Activated CD8-positive, alpha-beta memory T cell treated with anti-CD3 and anti-CD28 coated beads, Interleukin-2, amount 10 ng/mL, durations not matched to agents 7 days and 5 days (primary cell): ENCODE measurements at places on chromosomes 2 and 18. TPM values are rescaled to one million over a fixed set of nuclear protein-coding genes. Genes with fewer than 3 reads are reported as not detected.

CHST9 gene
- not detected for total RNA-seq

- DNase-seq, result no peak
- H3K4me1 ChIP-seq, result no peaks in the 10 kb centered on the region
- H3K4me3 ChIP-seq, result no peak overlapping the region
- H3K36me3 ChIP-seq, result peaks cover 3% of the 10 kb centered on the region
- H3K27me3 ChIP-seq, result no peaks in the 10 kb centered on the region
- no peak overlapping the region for H3K27ac ChIP-seq
Observed at GRCh38 chr2:224659714-224660113, 56.5 kb downstream of the CCDC195 start.

GRCh38 chr2:159044804-159045286 is 76.4 kb downstream of the TANC1 start:
- no peak overlapping the region for H3K27ac ChIP-seq
- H3K27me3 ChIP-seq, result no peaks in the 10 kb centered on the region
- no peaks in the 10 kb centered on the region for H3K4me1 ChIP-seq
- no peak overlapping the region for H3K4me3 ChIP-seq
- no peak for DNase-seq
- no peaks in the 10 kb centered on the region for H3K36me3 ChIP-seq

DNA sequence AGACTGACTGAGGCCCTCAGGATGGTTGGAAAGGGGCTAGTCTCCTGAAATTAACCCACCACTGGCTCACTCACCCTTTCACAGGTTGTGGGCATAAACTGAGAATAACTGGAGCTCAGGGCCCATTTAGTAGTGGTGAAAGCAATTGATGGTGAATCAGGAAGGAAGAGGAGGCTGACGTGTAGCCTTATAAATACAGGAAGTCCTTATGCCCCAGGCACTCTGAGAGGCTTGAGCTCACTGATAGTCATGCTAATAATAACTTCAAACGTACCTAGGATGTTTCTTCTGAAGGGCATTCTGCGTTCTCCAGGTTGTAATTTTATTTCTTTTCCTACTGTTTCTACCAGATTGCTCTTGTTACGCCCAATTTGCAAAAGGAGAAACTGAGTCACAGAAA is 328.4 kb downstream of the CLIP4 start:
- H3K4me1 ChIP-seq, result peaks cover 9% of the 10 kb centered on the region
- no peak overlapping the region for H3K4me3 ChIP-seq
- no peaks in the 10 kb centered on the region for H3K36me3 ChIP-seq
- H3K27me3 ChIP-seq, result peaks cover 26% of the 10 kb centered on the region
- H3K27ac ChIP-seq, result no peak overlapping the region

DNA sequence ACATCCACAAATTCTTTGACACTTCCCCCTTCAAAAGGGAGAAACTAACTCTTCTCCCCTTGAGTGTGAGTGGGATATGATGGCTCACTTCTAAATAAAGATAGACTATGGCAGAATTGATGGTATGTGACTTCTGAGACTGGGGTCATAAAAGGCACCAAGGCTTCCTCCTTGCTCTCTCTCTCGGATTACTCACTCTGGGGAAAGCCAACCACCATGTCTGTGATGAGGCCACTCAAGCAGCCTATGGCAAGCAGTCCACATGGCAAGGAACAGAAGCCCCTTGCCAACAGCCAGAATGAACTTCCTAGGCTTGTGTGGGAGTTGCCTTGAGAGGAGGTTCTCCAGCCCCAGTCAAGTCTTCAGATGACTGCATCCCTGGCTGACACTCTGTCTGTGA is 43.6 kb downstream of the KIAA2012 start:
- peaks cover 6% of the 10 kb centered on the region for H3K4me1 ChIP-seq
- H3K36me3 ChIP-seq, result no peaks in the 10 kb centered on the region
- no peak overlapping the region for H3K4me3 ChIP-seq
- no peak for DNase-seq
- no peak overlapping the region for H3K27ac ChIP-seq
- peaks cover 26% of the 10 kb centered on the region for H3K27me3 ChIP-seq

DNA sequence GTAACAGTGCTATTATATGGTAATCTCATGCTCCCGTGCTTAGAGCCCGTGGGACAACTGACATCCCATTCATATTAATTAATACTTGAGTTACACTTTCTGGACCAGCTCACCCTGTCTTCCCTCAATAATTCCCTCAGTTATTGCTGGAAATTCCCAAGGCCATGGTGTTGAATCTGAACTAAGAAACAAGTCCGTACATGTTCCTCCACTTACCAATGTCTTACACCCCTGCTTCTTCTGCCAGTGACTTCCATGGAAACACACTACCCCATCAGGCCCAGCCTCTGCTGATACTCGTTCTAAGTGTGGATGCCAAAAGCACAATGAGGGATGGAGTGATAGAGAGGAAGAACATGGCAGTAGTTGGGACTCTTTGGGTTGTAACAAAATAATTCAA is 193.7 kb downstream of the RND3 start:
- no peaks in the 10 kb centered on the region for H3K27me3 ChIP-seq
- no peaks in the 10 kb centered on the region for H3K36me3 ChIP-seq
- H3K4me1 ChIP-seq, result no peaks in the 10 kb centered on the region
- no peak for DNase-seq

DNA sequence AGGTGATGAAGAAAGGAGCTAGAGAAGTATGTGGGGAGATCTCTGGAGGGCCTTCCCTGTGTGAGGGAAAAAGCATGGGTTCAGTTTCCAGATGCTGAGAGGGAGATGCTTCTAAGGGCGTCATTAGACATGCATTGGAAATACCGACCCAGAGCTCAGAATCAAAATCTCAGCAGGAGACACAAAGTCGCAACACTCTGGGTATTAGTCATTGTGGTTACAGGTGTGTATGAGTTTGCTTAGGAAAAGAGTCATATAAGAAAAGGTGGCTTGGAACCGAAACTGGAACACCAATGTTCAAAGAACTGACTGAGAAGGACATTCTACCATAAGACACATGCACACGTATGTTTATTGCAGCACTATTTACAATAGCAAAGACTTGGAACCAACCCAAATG is 477.1 kb downstream of the FBXO15 start:
- no peaks in the 10 kb centered on the region for H3K27me3 ChIP-seq
- H3K36me3 ChIP-seq, result no peaks in the 10 kb centered on the region
- no peaks in the 10 kb centered on the region for H3K4me1 ChIP-seq
- no peak for DNase-seq
- no peak overlapping the region for H3K27ac ChIP-seq

C1D gene
- total RNA-seq, result 24.1 TPM

- H3K27ac ChIP-seq, result no peak overlapping the region
- no peak overlapping the region for H3K4me3 ChIP-seq
- H3K36me3 ChIP-seq, result no peaks in the 10 kb centered on the region
- DNase-seq, result no peak
Observed at GRCh38 chr2:23507267-23508065, 122.5 kb downstream of the KLHL29 start.

UCN gene
- 1.1 TPM for total RNA-seq

GRCh38 chr18:74234326-74235171 is 57.2 kb downstream of the CYB5A start:
- no peaks in the 10 kb centered on the region for H3K4me1 ChIP-seq
- DNase-seq, result no peak
- peaks cover 15% of the 10 kb centered on the region for H3K27me3 ChIP-seq
- no peak overlapping the region for H3K27ac ChIP-seq
- no peaks in the 10 kb centered on the region for H3K36me3 ChIP-seq
- no peak overlapping the region for H3K4me3 ChIP-seq

DNA sequence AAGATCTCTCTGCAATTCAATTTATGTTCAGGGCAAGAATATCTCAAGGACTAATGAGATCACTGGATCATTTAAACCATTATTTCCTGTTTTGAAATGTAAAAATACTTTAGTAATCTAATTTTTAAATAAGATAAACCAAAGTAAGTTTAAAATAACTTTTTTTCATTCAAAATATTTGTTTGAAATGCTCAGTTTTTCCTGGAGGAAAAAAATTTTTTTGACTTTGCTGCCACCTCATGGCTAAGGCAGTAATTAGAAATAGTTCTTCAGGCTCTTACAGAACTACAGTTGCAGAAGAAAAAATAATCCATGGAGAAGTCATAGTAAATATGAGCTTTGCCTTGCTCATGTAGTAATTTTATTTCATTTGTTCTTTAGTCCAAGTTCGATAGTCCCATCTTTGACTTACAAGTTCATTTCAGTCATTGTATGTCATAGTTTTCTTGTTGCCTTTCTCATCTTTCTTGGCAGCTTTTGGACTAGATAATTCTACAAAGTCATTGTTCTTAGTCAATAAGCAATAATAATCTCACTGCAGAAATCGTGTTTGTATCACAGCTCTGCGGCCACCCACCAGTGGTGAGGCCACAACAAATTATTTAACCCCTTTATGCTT is 127.4 kb downstream of the DPP4 start:
- H3K4me3 ChIP-seq, result no peak overlapping the region
- no peak for DNase-seq
- peaks cover 5% of the 10 kb centered on the region for H3K36me3 ChIP-seq
- H3K4me1 ChIP-seq, result peaks cover 43% of the 10 kb centered on the region

DNA sequence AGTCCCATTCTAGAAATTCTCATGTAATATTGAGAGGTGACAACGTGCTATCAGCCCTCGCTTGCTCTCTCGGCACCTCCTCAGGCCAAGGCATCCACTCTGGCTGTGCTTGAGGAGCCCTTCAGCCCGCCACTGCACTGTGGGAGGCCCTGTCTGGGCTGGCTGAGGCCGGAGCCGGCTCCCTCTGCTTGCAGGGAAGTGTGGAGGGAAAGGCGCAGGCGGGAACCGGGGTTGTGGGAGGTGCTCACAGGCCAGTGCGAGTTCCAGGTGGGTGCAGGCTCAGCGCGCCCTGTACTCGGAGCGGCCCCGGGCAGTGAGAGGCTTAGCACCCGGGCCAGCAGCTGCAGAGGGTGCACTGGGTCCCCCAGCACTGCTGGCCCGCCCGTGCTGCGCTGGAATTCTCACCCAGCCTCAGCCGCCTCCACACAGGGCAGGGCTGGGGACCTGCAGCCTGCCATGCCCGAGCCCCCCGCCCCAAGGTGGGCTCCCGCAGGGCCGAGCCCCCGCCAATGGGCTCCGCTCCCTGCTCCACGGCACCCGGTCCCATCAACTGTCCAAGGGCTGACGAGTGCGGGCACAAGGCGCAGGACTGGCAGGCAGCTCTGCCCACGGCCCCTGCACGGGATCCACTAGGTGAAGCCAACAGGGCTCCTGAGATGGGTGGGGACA is 1680.6 kb upstream of the LRRTM1 start:
- H3K4me3 ChIP-seq, result no peak overlapping the region
- H3K4me1 ChIP-seq, result no peaks in the 10 kb centered on the region

SLC4A3 gene
- total RNA-seq, result not detected

DNA sequence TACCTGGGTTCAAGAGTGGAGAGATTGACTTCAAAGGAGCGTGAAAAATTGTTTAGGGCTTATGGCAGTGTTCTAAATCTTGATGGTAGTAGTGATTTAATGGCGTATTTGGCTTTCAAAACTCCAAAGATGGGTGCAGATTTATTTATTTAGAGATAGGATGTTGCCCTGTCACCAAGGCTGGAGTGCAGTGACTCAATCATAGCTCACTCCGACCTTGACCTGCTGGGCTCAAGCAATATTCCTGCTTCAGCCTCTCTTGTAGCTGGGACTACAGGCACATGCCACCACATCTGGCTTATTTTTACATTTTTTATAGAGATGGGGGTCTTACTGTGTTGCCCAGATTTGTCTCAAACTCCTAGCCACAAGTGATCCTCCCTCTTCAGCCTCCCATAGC is 52.5 kb downstream of the FAM117B start:
- no peaks in the 10 kb centered on the region for H3K27me3 ChIP-seq
- no peak overlapping the region for H3K4me3 ChIP-seq
- H3K27ac ChIP-seq, result no peak overlapping the region
- no peaks in the 10 kb centered on the region for H3K36me3 ChIP-seq
- no peaks in the 10 kb centered on the region for H3K4me1 ChIP-seq
- no peak for DNase-seq

DNA sequence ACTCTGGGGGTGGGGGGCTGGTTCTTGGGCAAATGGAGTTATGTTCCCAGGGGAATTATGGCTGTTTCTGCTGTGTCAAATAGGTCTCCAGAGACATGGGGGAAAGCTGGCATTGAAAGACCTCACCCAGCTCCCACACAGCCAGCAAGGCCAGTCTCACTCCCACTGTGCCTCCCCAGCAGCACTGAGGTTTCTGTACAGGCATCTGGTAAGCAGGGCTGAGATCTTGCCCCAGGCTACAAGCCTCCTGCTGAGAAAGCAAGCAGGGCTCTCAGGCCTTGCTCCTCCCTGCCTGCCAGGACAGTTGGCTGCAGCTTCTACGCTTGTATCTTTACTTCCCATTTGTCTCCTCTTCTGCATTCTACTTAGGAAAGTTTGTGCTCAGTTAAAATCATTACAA is 50.5 kb upstream of the FHOD3 start:
- H3K4me1 ChIP-seq, result no peaks in the 10 kb centered on the region
- DNase-seq, result no peak
- H3K4me3 ChIP-seq, result no peak overlapping the region
- H3K36me3 ChIP-seq, result no peaks in the 10 kb centered on the region

GRCh38 chr2:158457092-158457825 is 507 bp downstream of the PKP4 start:
- no peaks in the 10 kb centered on the region for H3K36me3 ChIP-seq
- peaks cover 26% of the 10 kb centered on the region for H3K4me1 ChIP-seq
- H3K27me3 ChIP-seq, result peaks cover 25% of the 10 kb centered on the region

DNA sequence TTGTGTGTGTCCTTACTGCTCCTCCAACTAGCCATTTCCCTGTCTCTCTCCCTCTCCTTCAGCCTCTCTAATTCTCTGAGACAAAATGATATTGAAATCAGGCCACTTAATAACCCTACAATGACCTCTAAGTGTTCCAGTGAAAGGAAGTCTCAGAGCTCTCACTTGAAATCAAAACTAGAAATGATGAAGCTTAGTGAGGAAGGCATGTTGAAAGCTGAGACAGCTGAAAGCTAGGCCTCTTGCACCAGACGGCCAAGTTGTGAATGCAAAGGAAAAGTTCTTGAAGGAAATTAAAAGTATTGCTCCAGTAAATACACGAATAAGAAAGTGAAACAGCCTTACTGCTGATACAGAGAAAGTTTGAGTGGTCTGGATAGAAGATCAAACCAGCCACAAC is 72.9 kb downstream of the PRKCE start:
- peaks cover 12% of the 10 kb centered on the region for H3K4me1 ChIP-seq
- no peaks in the 10 kb centered on the region for H3K27me3 ChIP-seq

GRCh38 chr18:66156946-66157687 is 406.3 kb downstream of the CDH7 start:
- H3K4me1 ChIP-seq, result no peaks in the 10 kb centered on the region
- H3K27me3 ChIP-seq, result no peaks in the 10 kb centered on the region
- no peak for DNase-seq
- no peak overlapping the region for H3K27ac ChIP-seq

DNA sequence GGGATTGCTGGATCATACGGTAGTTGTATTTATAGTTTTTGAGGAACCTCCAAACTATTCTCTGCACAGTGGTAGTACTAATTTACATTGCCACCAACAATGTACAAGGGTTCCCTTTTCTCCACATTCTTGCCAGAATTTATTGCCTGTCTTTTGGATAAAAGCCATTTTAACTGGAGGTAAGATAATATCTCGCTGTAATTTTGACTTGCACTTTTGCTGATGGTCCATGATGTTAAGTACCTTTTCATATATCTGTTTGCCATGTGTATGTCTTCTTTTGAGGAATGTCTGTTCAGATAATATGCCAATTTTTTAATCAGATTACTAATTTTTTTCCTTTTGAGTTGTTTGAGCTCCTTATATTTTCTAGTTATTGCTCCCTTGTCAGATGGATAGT is 158.8 kb downstream of the CCDC102B start:
- no peaks in the 10 kb centered on the region for H3K4me1 ChIP-seq
- no peak overlapping the region for H3K27ac ChIP-seq
- no peaks in the 10 kb centered on the region for H3K36me3 ChIP-seq
- H3K4me3 ChIP-seq, result no peak overlapping the region
- no peak for DNase-seq
